ENCODE measurements at places on chromosomes 4 and X. TPM values are rescaled to one million over a fixed set of nuclear protein-coding genes. Genes with fewer than 3 reads are reported as not detected.

- no peak for DNase-seq
- no peak overlapping the region for H3K27ac ChIP-seq
- no peak overlapping the region for H3K4me3 ChIP-seq
- H3K27me3 ChIP-seq: peaks cover 7% of the 10 kb centered on the region
- no peaks in the 10 kb centered on the region for H3K36me3 ChIP-seq
Measured at GRCh38 chr4:140113653-140114052, 40.3 kb downstream of the MAML3 start.

GRCh38 chr4:85783483-85783882 is 308.5 kb downstream of the ARHGAP24 start:
- H3K4me3 ChIP-seq: no peak overlapping the region
- H3K36me3 ChIP-seq: peaks cover 6% of the 10 kb centered on the region
- no peaks in the 10 kb centered on the region for H3K27me3 ChIP-seq
- H3K27ac ChIP-seq: no peak overlapping the region
- peaks cover 57% of the 10 kb centered on the region for H3K4me1 ChIP-seq

SERPINA7 gene
- not detected for total RNA-seq

PRSS12 gene
- total RNA-seq: not detected

SLC9B2 gene
- 33.4 TPM for total RNA-seq

All from activated B cell treated with CpG ODN at 0.5 μM for 24 hours (primary cell).